Left lobe of liver (tissue), 2 donors: ENCODE measurements at places on chromosomes 5 and 9. TPM values are rescaled to one million over a fixed set of nuclear protein-coding genes. Genes with fewer than 3 reads are reported as not detected.

ELP1 gene
- total RNA-seq = 10.4 TPM

GRCh38 chr9:5438301-5439162, 807 bp upstream of the PLGRKT start:
- no peak for DNase-seq

GRCh38 chr5:125550274-125550673, 803.8 kb upstream of the ZNF608 start:
- DNase-seq = no peak

DNA sequence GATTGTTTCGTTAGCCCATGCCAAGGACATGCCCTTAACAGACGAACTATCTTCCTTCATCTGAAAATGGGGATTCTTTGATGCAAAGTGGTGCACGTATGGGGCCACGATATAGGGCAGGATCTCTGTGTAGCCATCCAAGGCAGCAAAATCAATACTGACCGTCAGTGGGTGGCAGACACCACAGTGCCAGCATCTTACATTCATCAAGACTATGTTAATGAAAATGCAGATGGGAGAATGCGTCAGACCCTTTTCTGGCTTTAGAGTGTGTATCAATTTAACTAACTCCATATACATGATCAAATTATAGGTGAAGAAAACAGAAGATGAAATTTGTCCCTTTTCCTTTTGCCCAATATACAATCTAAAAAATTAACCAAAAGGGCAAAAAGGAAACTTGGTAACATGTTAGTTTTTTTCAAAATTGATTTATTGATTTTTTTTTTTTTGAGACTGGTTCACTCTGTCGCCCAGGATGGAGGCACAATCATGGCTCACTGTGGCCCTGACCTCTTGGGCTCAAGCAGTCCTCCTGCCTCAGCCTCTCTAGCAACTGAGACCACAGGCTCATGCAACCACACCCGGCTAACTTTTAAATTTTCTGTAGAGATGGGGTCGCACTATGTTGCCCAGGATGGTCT, 169.2 kb upstream of the SPRY4 start:
- DNase-seq = no peak

- DNase-seq = no peak
These were observed 204.9 kb downstream of the CHSY3 start for GRCh38 chr5:130109152-130109551.

DNA sequence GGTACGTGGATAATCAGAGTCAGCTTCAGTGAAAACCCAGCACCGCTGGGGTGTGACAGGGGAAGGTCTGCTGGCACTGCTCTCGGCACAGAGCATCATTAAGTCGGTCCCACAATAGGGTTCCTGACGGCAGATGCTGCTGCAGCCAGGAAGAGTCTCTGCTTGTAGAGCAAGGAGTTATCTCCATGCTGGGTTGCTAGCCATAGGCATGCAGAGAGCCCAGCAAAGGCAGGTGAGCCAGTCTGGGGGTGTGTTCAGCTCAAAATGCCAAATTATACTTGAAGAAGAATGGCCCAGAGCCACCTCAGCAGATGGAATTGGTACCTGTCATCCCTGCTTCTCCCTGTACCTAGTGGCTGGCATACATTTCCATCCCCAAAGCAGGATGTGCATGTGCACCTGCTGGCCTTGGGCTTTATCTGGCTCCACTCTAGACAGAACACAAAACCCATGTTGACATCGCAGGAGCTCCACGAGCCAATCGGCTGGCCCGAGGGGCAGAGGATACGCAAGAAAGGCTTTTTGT, 100.8 kb downstream of the WDR41 start:
- DNase-seq = no peak

DNA sequence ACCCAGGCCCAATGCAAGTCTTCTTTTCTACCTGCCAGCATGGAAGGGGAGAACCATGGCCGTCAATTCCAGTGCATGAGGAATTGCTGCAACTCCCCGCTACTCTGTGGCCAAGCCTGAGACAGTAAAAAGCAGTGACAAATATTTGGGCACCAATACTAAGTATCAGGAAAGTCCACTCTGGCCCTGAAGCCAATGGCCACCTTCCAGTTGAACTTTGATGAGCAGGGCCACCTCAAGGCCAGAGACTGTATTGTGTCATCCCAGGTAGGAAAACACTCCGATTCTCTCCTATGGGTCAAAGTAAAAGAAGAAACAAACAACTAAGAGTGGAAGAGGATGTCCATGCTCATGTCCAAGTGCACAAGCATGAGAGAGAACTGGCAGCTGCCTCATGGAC, 27.1 kb downstream of the RETREG1 start:
- DNase-seq = peak; percentile 86

- no peak for DNase-seq
These were observed 143.5 kb downstream of the SPATA31D1 start for GRCh38 chr9:82132024-82132423.
